ENCODE measurements at places on chromosomes 13 and 19. TPM values are rescaled to one million over a fixed set of nuclear protein-coding genes. Genes with fewer than 3 reads are reported as not detected.

DNA sequence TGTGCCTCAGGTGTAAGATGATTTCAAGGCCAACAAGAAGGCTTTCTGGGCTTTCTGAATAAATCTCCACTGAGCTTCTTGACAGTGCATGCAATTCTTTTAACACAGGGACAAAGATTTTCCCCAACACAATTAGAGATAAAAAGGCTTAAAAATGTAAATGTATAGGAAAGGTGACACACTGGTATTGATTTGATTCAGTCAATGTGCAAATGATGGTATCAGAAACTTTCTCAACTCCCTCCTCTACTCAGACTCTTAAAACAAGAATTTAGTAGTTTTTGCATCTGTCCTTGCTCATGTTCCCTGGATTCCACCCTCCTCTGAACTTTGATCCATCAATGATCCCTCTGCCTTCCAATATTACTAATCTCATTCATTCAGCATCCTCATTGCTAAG lies 111.6 kb upstream of the FNDC3A start:
- H3K27ac ChIP-seq: no peak overlapping the region
- H3K4me3 ChIP-seq: no peak overlapping the region
- peaks cover 2% of the 10 kb centered on the region for H3K4me1 ChIP-seq
- DNase-seq: no peak
- no peaks in the 10 kb centered on the region for H3K36me3 ChIP-seq
- no peaks in the 10 kb centered on the region for H3K27me3 ChIP-seq

- H3K4me1 ChIP-seq: no peaks in the 10 kb centered on the region
- H3K4me3 ChIP-seq: no peak overlapping the region
- H3K36me3 ChIP-seq: no peaks in the 10 kb centered on the region
- peaks cover 9% of the 10 kb centered on the region for H3K27me3 ChIP-seq
- DNase-seq: no peak
- no peak overlapping the region for H3K27ac ChIP-seq
These were observed 4.3 kb downstream of the CD209 start for GRCh38 chr19:7742991-7743390.

DNA sequence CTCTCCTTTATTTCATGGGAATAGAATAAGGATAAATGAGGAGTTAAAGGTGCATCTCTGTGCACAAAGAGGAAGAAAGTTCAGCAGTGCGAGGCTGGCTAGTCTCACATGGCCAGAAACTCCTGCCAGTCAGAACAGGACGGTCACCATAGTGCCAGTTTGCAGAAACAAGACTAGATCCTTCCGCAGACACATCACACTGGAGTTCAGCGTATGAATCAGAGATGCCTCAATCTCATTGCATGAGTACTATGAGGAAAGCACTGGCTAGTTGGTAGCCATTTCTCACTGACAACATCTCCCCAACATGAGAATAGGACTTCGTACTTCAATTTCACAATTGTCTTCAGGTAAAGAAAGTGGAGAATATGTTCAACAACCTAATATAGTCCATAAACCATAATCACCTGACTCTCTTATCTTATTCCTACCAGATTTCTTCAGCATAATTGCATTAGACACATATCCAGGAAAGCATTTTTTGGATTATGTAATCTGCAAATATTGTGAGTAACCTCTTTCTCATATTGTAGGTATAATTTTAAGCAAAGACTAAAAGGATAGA lies 34.9 kb downstream of the RXFP2 start:
- H3K36me3 ChIP-seq: no peaks in the 10 kb centered on the region
- H3K27me3 ChIP-seq: no peaks in the 10 kb centered on the region
- H3K4me1 ChIP-seq: peaks cover 5% of the 10 kb centered on the region
- no peak overlapping the region for H3K27ac ChIP-seq

- H3K27ac ChIP-seq: no peak overlapping the region
- H3K4me3 ChIP-seq: no peak overlapping the region
- no peak for DNase-seq
- H3K4me1 ChIP-seq: no peaks in the 10 kb centered on the region
These were observed 3.3 kb upstream of the CEACAM7 start for GRCh38 chr19:41691268-41691970.

DNA sequence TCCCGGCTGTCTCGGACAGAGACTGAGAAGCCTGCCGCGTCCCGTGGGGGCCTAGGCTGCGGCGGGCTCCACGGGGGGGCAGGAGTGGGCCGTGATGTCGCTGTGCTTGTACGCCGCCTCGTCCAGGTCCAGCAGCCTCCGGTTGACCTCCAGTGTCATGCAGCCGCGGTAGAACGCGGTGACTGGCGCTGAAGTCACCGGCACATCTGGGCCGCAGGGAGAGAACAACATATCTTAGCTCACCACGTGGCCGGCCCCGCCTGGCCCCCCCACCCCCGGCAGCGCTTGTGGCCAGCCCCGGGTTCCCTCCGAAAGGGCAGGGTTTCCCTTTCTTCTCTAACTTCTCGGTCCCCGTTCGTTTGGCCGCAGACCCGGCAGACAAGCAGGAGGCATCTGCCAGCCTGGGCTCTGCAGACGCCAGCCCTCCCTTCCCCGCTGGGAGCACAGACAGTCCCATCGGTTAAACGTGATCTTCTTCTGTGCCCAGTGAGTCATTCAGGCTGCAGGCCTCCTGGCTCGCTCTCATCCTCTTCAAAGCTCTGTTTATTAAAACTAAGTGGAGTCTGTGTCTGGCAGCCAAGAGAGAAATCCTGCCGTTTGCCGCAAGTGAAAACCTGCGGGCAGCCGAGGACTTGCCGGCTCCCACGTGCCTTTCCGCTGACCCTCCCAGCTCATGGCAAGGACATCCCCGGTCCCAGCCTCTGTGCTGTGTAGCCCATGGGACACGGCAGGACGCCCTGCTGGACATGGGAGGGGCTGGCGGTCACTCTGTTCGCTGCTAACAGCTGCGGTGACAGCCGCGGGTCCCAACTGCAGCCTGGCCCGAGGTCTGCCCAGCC lies 42.8 kb downstream of the GAS6 start:
- H3K4me1 ChIP-seq: peaks cover 28% of the 10 kb centered on the region
- no peaks in the 10 kb centered on the region for H3K27me3 ChIP-seq
- no peak overlapping the region for H3K4me3 ChIP-seq
- peak overlapping the region; percentile 86 for H3K27ac ChIP-seq

The GRIN3B gene
- polyA plus RNA-seq: 1.8 TPM

GRCh38 chr19:33432015-33432414 lies 58.5 kb downstream of the CEBPG start:
- no peaks in the 10 kb centered on the region for H3K27me3 ChIP-seq

GRCh38 chr13:47069133-47069532 lies 172.3 kb upstream of the HTR2A start:
- no peak for DNase-seq
- H3K36me3 ChIP-seq: no peaks in the 10 kb centered on the region
- no peak overlapping the region for H3K4me3 ChIP-seq
- H3K27ac ChIP-seq: no peak overlapping the region

DNA sequence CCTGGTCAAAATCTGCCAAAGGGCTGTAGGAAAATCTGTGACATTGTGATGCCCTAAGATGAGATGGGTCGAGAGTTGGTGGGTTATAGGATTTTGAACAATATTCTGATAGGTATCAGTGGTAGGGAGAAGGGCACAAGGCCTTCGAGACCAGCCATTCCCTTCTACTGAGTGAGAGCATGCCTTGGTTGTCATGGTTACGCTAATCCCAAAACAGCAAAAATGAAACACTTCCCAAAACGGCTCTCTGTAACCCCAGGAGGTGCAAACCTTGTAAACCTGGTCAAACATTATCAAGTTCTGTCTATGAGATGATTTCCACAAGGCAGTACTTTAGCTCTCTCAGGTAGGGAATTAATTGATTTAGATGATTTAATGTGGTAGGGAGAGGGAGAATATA lies 158.7 kb upstream of the RNF113B start:
- DNase-seq: no peak
- H3K27ac ChIP-seq: no peak overlapping the region
- no peaks in the 10 kb centered on the region for H3K27me3 ChIP-seq
- peaks cover 9% of the 10 kb centered on the region for H3K36me3 ChIP-seq
- no peak overlapping the region for H3K4me3 ChIP-seq

DNA sequence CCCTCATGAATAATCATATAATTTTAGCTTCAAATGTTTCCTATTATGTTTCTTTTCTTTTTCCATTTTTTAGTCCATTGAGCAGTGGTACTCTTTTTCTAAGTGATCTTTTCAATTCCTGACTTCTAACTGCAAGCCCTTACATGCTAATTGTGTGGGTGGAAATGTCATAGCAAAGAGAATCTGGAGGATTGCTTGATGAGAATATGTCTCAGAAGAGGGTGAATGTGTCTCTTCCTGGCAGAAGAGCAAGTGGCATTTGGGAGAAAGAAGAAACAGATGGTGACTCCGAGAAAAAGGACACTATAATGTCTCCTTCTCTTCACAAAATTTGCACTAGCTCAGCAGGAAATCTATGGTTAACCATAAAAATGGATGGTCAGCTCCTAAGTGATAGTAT lies 2320.0 kb downstream of the PCDH9 start:
- H3K36me3 ChIP-seq: no peaks in the 10 kb centered on the region
- H3K27ac ChIP-seq: no peak overlapping the region
- no peak for DNase-seq
- no peak overlapping the region for H3K4me3 ChIP-seq
- H3K4me1 ChIP-seq: no peaks in the 10 kb centered on the region
- no peaks in the 10 kb centered on the region for H3K27me3 ChIP-seq

The PSG2 gene
- 0.29 TPM for polyA plus RNA-seq

GRCh38 chr19:32880622-32881021 lies 11.1 kb upstream of the SLC7A9 start:
- DNase-seq: no peak
- H3K36me3 ChIP-seq: no peaks in the 10 kb centered on the region
- H3K27me3 ChIP-seq: no peaks in the 10 kb centered on the region
- no peaks in the 10 kb centered on the region for H3K4me1 ChIP-seq

The VSTM1 gene
- polyA plus RNA-seq: not detected

DNA sequence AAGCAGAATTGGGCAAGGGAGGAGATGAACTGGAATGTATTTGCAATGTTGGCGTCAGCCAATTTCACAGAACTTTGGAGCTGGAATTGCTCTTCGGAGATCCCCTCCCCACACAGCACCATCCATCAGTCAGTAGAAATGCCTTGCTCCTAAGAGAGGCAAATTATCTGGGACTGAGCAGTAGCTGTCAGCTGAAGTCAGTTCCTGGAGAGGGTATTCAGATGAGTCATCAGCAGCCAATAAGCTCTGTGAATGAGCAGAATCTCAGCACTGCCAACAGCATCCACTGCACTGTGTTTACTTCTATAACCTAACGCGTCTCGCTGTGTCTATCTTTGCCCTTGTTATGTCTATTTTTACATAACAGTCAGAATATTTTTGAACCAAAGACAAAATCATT lies 213.7 kb downstream of the SLITRK5 start:
- H3K36me3 ChIP-seq: no peaks in the 10 kb centered on the region
- no peaks in the 10 kb centered on the region for H3K4me1 ChIP-seq
- H3K4me3 ChIP-seq: no peak overlapping the region
- H3K27me3 ChIP-seq: no peaks in the 10 kb centered on the region

The CCNE1 gene
- 7.4 TPM for polyA plus RNA-seq

The IRGC gene
- polyA plus RNA-seq: not detected

DNA sequence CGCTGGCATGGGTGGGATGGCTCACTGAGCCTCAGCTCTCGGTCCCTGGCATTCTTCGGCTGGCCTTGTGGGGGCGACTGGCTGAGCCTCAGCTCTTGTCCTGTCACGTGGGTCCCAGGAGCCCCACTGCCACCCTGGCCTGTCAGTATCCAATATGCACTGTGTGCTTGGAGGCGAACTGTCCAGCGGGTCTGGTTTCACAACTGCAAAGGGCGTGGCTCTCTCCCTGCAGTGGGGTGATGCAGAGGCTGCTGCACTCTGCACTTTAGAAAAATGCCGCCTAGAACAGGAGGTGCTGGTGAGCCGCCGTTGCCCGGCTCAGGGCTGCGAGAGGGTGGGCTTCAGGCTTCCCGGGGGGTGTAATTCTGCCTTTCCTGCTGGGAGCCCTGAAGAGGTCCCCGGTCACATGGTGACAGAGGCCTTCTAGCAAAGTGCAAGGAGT lies 17.0 kb upstream of the TMEM255B start:
- H3K36me3 ChIP-seq: no peaks in the 10 kb centered on the region
- H3K4me1 ChIP-seq: peaks cover 4% of the 10 kb centered on the region
- no peak overlapping the region for H3K4me3 ChIP-seq
- DNase-seq: peak; percentile 50
- peaks cover 22% of the 10 kb centered on the region for H3K27me3 ChIP-seq

DNA sequence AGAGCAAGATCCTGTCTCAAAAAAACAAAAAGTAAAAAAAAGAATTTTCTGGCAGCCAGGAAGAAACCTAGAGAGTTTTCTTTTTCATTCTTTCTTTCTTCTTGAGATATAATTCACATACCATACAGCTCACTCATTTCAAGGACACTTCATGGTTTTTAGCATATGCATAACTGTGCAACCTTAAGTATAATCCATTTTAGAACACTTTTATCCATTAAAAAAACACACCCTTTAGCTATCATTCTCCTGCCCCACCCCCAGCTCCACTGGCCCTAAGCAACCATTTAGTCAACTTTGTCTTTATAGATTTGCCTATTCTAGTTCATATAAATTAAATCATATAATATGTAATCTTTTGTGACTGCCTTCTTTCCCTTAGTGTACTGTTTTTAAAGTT lies 8.1 kb upstream of the IPO5 start:
- DNase-seq: peak; percentile 48
- peak overlapping the region; percentile 78 for H3K27ac ChIP-seq
- no peaks in the 10 kb centered on the region for H3K27me3 ChIP-seq
- H3K36me3 ChIP-seq: no peaks in the 10 kb centered on the region
- H3K4me1 ChIP-seq: peaks cover 12% of the 10 kb centered on the region
- no peak overlapping the region for H3K4me3 ChIP-seq

The ZIC2 gene
- not detected for polyA plus RNA-seq

The PVR gene
- 122 TPM for polyA plus RNA-seq

DNA sequence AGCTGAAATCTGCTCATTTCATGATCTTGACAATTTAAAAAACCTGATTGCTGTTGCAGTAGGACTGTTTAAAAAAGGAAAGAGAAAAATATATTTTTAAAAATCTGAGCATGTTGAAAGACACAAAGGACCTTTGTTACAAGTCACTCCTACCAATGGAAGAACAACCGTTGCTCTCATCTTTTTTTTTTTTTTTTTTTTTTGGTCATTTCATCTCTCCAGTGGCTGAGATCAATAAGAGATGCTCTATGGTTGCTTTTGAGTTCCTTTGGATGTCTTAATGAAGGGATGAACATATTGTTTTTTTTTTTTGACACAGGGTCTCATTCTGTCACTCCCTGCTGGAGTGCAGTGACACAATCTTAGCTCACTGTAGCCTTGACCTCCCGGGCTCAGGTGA lies 29.2 kb downstream of the LRCH1 start:
- no peak overlapping the region for H3K4me3 ChIP-seq
- no peak overlapping the region for H3K27ac ChIP-seq
- H3K27me3 ChIP-seq: no peaks in the 10 kb centered on the region
- peaks cover 16% of the 10 kb centered on the region for H3K4me1 ChIP-seq
- DNase-seq: no peak

GRCh38 chr13:24684600-24684998 lies 4.4 kb downstream of the ATP12A start:
- no peaks in the 10 kb centered on the region for H3K4me1 ChIP-seq
- H3K36me3 ChIP-seq: no peaks in the 10 kb centered on the region
- H3K27me3 ChIP-seq: peaks cover 43% of the 10 kb centered on the region
- no peak overlapping the region for H3K4me3 ChIP-seq
- DNase-seq: no peak

- no peaks in the 10 kb centered on the region for H3K36me3 ChIP-seq
- H3K27me3 ChIP-seq: no peaks in the 10 kb centered on the region
- no peak for DNase-seq
- no peak overlapping the region for H3K27ac ChIP-seq
- no peaks in the 10 kb centered on the region for H3K4me1 ChIP-seq
These were observed 52.5 kb downstream of the POSTN start for GRCh38 chr13:37546087-37546486.

Data from IMR-90 (cell line).